Activated T-cell treated with anti-CD3 and anti-CD28 coated beads for 1 hour (primary cell): ENCODE measurements at places on chromosomes 2 and 18.

DNA sequence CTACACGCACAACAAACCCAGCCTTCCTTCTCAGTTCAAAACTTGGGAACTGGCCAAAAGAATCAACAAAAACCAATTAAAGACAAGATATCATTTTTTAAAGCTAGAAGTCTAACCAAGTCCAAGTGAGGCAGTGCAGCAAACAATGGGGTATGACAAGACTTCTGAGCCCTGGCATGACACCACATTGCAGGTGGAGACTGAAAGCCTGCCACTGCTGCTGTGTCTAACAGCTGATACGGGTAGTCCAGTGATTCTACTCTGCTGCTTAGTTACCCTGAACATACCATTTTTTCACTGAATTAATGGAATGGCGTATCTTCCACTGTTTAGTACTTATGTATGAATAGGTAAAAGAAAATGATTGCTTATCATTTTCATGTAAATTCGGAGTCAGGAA is 47.4 kb upstream of the KIDINS220 start:
- DNase-seq, result no peak

GRCh38 chr2:144481666-144482065 is 38.3 kb downstream of the ZEB2 start:
- no peak for DNase-seq

DNA sequence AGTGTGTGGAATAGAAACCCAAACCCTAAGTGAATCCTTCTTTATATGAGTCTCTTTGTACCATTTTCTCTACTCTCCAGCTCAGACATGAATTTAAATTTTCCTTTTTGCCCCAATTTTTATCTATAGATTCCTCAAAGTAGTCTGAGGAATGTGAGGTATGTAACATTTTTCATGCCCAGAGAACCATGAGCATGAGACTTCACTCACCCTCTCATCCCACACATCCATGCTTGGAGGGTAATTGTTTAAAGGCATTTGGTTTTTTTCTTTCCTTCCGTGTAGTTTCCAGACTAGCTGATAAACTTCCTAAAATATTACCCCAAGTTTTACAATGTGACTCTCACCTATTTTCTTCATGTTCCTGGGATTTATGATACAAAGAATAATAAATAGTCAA is 2056.8 kb upstream of the CELF4 start:
- no peak for DNase-seq

- no peak for DNase-seq
Observed at GRCh38 chr2:203830304-203831055, 37.1 kb upstream of the CTLA4 start.

- no peak for DNase-seq
Observed at GRCh38 chr2:190270298-190270697, 49.3 kb downstream of the HIBCH start.

DNA sequence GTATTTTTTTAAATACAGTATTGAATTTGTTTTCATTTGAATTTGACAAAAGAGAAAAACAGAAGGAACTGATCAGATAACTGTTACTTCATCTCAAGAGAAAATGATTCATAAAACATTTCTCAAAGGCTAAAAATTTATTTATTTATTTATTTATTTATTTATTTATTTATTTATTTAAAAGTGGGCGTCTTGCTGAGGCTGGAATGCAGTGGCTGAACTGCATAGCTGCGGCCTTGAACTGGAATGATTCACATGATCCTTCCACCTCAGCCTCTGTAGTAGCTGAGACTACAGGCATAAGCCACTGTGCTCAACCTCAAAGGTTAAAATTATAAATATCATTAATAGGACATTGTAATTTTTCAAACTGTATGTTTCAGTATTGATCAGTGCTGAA is 4.5 kb upstream of the PUM2 start:
- DNase-seq, result no peak

GRCh38 chr2:33126958-33127357 is 180.2 kb downstream of the LTBP1 start:
- no peak for DNase-seq

DNA sequence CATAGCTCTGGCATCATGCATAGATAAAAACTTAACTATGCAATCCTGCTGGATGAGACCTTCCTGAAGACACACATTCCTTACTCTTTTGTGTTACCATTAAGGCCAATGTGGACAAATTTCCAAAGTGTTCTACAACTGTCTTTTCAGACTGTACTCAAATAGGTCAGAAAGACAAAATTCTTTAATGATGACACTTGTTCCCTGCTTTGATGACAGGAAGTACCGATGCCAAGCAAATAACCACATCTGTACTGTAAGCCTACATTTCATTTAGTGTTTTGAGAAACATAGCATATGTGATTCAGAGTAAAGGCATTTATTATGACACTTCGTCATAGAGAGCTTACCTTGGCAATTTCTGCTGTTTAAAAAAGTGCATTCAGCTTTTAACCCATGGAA is 55.0 kb downstream of the PMAIP1 start:
- no peak for DNase-seq

DNA sequence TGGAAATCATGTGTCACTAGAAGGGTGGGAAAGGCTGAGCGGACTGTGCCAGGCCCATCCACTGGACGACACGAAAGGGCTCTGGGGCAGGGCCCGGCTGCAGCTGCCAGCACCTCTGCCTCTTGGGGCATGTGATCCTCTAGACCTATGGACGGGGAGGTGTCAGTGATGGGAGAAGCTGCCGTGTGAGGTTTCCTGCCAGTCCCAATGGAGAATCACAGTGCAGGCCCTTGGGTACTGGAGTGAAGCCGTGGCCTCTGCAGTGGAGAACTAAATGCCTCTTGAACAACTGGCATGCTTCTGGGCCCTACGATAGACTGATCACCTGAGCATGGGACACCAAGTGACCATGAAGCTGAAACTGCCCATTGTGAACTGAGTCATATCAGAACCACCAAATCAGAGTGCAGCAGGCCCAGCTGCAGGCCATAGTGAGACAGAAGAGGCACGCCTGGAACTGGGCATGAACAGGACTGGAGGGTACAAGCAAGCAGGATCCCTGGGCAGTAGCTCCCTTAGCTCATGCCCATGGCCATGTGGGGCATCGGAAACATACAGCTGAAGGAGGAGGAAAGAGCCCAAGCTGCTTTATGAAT is 18.8 kb upstream of the RHOB start:
- no peak for DNase-seq

DNA sequence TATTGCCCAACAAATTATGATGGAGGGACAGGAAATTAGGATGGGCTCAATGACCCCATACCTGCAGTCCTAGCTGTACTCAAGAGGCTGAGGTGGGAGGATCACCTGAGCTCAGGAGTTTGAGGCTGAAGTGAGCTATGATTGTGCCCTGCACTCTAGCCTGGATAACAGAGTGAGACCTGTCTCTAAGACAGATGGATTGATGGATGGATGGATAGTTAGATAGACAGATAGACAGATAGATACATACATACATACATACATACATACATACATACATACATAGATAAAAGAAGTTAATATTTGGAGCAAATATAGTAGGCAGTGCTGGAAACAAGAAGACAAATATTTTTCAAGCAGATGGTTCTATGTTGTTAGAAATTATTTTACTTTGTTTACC is 78.1 kb upstream of the PROKR1 start:
- DNase-seq, result no peak

GRCh38 chr2:74548900-74549826 is 4.6 kb downstream of the LOXL3 start:
- DNase-seq, result no peak

GRCh38 chr2:71735676-71736075 is 282.3 kb downstream of the DYSF start:
- DNase-seq, result no peak

- no peak for DNase-seq
Observed at GRCh38 chr2:85974390-85974789, 85.6 kb upstream of the ST3GAL5 start.

DNA sequence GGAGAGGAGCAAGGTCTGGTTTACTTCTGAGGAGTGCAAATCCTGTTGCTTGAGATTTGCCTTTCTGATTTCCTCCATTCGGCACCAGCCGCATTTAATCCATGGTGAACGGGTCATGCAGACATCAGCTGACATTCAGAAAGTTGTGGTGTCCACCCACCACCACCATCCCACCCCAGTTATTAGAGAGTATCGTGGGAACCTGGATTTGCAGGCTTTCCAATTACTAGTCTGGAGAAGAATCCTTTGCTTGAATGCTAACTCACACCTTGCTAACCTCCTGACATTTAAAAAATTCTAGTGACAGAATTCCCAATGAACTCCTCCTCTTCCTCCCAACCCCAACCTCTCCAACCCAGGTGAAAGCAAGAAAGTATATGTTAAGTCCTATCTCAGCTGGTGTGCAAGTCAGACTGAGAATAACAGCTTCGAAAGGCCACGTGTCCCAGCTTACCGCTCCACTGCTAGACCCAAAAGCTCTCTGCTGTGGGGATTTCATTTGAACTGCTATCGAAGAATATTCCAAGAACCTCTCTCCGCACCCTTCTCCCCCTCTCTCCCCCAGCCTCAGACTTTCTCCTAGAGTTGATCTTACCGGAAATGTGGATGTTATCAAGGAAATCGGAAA is 17.7 kb downstream of the BCL11A start:
- DNase-seq, result no peak

- no peak for DNase-seq
Observed at GRCh38 chr2:159684796-159685195, 27.5 kb upstream of the MARCHF7 start.

- no peak for DNase-seq
Observed at GRCh38 chr2:84894758-84895520, 10.5 kb upstream of the TMSB10 start.
